Lower lobe of right lung (tissue), 2 donors: ENCODE measurements at places on chromosomes 6 and 20.

- no peak for DNase-seq
Observed at GRCh38 chr6:70131528-70131927, 171.4 kb downstream of the COL9A1 start.

DNA sequence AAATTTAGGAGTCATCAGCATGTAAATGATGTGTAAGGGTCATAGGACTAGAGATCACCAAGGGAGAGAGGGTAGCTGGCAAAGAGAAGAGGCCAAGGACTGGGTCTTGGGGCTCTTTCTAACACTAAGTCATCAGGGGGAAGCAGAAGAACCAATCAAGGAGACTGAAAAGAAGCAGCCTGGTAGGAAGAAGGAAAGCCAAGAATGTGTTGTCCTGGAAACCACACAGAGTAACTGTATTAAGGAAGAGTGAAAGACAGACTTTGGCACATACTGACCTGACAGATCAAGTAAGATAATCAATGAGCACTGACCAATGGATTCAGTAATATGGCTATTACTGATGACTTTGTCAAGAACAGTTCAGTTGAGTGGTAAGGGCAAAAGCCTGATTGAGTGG is 42.3 kb upstream of the LAMA4 start:
- DNase-seq = no peak

- no peak for DNase-seq
Observed at GRCh38 chr6:14876778-14877613, 368.9 kb upstream of the JARID2 start.

- no peak for DNase-seq
Observed at GRCh38 chr6:25934735-25935313, 4.3 kb upstream of the SLC17A2 start.

DNA sequence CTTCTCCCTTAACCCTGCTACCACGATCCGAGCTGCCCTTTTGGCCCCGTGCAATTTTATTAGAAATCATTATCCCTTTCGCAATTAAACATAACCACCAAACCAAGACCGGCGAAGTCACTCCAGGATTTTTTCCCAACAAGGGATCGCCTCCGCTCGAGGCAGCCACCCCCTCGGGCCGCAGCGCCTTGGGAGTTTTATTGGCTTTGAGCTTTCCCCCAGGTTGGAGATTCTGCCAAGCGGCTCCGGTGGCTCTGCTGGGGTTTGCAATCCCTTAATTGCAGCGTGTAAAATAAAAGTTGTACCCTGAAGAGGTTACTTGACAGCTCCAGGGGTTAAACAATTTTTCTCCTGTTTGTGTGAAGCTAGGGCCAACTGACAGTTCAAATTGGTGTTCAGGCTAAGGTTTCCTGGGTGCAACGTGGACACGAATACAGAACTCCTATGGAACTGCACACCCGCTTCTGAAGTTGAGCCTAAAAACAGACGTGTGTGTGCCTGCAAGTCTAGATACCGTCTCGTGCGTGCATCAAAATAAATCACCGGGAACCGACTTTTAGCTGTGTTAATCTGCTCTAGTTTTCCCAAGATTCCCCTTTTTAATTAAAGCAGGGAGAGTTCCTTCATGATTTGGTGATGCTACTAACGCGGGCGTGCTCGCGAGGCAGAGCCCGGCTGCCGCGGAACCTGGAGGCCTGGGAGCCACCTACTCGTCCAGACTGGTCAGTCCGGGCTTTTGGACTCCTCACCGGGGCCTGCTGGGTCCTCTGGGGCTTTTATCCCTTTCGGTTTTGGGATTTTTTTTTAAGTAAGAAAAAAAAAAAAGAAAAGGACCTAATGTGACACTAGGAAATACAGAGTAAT is 975 bp upstream of the TFAP2A start:
- DNase-seq = no peak

DNA sequence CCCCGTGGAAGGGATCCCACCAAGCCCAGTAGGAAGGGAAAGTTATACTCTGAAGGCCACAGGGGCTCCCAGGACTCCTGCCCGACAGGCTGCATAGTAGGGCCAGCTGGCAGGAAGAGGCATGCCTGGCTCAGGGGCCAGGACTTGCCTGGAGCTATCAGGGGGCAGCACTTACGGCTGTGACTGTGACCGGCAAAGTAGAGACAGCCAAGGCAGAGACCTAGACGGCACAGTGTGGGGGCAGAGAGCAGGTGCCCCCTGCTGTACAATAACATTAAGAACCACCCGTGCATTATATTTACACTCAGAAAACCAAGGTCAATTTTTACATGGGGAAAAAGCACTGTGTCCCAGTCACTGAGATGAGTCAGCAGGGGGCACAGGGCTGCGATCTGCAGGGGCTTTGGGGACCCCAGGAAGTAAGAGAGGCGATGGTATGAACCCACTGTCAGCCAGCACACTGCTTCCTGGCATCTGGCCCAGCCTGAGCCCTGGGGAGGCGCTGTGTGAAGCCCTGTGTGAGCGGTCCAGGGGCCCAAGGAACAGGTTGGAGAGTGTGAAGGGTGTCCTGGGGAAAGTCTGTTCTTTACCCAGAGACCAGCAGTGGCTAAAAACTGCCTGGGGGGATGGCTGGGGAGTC is 9.9 kb downstream of the CCDC167 start:
- DNase-seq = no peak

DNA sequence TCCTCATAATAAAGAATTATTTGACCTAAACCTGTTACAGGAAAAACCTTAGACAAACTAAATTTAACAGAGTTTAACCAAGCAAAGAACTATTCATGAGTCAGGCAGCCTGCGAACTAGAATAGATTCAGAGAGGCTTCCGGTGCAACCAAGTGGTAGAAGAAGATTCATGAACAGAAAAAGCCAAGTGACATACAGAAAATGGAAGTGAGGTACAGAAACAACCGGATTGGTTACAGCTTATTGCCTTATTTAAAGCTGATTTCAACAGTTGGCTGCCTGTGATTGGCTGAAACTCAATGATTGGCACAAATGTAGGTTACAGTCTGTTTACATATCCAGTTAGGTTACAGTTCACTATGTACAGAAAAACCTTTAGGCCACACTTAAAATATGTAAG is 10.1 kb downstream of the PPP1R3G start:
- no peak for DNase-seq

DNA sequence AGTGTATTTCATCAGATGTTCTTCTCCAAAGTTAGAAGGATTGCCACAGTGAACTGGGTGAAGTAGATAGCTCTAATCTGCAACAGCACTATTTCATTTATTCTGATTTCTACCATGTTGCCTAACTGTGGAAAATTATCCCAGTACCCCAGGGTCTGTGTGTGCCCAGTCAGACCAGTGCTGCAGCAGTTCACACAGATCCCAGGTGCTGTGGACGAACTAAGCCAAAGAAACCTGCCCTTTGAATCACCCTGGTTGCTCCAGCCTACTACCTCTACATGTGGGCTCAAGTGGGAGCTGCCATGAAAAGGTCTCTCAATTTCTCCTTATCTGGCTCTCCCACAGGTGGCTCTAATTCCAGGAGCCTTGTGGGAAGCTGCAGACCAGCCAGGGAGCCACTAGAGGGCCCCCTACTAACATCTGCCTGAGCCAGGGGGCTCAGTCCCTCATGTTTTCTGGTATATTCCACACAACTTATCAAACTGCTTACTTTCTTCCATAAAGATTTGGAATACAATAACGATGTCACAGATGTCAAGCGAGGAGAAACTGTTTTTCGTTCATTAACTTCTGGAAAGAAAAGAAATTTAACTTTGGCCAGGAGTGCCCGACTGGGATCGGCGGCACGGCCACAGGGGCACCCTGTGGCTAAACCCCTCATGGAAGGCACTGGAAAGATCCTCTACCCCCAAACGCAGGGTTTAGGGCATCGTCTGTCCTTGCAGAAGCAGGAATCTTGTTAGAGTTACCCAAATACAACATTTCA is 31.6 kb upstream of the LY86 start:
- no peak for DNase-seq

DNA sequence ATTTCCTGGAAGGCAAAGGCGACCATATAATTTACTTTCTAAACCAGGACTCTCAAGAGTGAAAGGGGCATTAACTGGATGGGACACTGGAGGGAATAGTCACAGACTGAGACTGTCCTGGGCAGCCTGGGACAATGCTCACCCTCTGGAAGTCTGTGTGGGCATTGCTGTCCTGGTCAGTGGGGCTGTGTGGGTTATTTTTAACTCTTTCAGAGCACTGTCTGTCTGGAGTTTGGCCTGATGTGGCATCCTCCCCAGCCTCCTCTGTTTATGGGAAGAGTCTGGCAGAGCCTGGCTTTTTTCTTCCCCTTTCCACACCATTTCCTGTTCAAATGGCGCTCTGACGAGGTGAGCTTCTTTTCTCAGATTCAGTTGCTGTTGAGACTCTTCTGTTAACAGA is 11.7 kb downstream of the DAAM2 start:
- no peak for DNase-seq

DNA sequence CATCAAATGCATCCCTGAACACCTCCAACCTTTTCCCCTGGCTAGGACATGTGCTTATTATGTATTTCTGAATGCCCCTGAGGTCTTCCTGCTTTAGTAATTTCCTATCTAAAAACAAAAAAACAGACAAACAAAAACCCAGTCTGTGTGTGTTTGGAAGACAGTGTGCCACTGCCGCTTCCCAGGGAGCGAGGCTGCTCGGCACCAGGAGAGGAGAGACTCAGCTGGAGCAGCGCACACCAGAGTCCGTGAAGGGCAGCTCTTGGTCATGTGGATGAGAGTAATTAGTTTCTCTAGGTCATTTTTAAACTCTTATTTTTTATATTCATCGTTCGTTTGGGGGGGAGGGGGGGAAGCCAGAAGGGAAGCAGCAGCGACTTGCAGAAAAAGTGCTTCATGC is 10.0 kb upstream of the ANKRD60 start:
- no peak for DNase-seq

DNA sequence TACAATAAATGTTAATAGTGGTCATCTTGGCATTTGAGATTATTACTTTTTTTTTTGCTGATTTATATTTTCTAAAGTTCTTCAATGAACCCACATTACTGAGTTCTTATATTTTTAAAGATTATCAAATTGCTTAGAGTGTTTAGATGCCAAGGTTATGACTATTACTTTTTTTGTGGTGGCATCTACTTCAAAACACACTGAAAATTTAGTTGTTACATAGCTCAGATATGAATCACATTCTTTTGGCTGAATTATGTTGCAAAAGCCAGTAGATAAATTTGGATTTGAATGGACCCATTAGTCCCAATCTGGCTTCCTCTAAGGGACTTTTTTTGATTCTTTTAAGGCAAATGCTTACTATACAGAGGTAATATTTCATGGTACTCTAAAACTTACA is 8.9 kb downstream of the UTRN start:
- no peak for DNase-seq

DNA sequence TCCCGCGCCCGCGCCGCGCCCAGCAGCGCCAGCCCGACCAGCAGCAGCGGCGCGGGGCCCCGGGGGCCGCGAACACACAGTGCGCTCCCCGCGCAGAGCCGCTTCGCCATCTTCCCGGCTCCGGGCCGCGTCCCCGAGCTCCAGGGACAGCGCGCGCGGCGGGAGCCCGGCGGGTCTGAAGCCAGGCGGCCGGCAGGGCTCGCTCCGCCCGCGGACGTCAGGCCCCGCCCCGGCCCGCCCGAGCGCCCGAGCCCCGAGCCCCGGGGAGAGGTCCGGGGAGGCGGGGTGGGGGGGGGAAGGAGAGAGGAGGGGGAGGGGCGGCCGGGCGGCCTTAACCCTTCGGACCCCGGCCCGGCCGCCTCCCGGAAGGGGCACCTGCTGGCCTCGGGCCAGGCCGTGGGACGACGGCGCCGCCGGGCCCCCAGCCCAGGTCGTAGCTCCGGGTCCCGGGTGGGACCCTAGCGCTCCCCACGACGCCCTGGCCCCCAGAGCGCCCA is at the start of gene LAMA5:
Gene LAMA5 (minus strand): TSS at position 177 of the 497 bp plus-strand sequence. CDS start 67 bp downstream, at position 110.
- DNase-seq = peak; percentile 73

GRCh38 chr6:38413102-38413800 is 226.5 kb downstream of the BTBD9 start:
- DNase-seq = no peak

- DNase-seq = no peak
Observed at GRCh38 chr6:26366504-26366903, 1.5 kb downstream of the BTN3A2 start.

DNA sequence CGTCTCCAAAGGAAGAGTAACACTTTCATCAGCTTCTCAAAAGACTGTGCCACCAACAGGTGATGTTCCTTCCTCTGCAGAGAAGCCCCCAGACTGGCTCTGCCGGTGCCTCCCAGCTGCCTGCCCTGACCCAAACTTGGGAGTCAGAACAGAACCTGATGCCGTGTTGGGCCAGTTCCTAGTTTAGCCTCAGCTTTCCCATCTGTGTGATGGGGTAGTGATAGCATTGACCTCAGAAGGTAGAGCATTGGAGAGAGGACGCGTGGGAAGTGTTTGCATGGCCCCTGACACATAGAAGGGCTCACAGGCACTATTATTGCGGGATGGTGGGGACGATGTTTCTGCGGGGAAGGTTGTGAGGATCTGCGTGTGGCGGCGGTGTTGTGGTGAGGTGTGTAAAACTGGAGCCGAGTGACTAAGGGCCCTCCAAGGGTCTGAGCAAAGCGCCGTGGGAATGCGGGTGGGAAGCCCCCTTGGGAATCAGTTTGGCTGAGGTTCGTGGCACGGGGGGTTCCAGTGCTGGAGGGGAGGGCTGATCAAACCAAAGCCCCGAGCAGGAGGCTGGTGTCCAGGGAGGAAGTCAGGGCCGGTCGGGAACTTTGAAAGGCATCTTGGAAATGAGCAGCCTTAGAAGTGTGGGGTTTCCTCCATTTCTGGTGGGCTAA is 1.7 kb downstream of the NTSR1 start:
- DNase-seq = no peak

- DNase-seq = no peak
Observed at GRCh38 chr6:89353118-89353556, 615 bp upstream of the UBE2J1 start.

- no peak for DNase-seq
Observed at GRCh38 chr6:72948153-72948552, 277.1 kb downstream of the KHDC1L start.

- no peak for DNase-seq
Observed at GRCh38 chr6:159720708-159721107, 6.6 kb upstream of the WTAP start.

GRCh38 chr20:21640556-21640955 is 64.9 kb upstream of the PAX1 start:
- DNase-seq = no peak

DNA sequence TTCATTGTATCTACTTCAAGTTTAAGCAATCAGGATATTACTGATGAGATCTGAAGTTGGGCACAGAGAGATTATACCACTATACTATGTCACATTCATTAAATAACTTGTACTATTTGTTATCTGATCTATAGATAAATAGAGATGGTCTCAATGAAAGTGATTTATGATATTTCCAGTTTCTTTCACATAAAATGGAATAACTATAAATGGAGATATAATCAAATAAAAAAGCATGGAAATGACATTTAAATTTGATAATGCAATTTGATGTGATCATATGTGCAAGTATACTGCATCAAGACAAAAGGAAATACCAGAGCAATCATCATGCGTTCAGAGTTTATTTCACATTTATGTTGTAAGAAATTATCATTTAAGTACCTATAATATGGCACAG is 368.9 kb downstream of the PKHD1 start:
- DNase-seq = no peak

- DNase-seq = no peak
Observed at GRCh38 chr6:110419028-110419739, 3.8 kb upstream of the DDO start.

- no peak for DNase-seq
Observed at GRCh38 chr6:53327017-53327395, 21.7 kb downstream of the ELOVL5 start.
